ENCODE measurements at places on chromosomes 7 and 10.

GRCh38 chr10:18008986-18009385, 57.3 kb downstream of the SLC39A12 start:
- no peak for DNase-seq

GRCh38 chr10:5523796-5524574, 776 bp upstream of the CALML3 start:
- no peak for DNase-seq

DNA sequence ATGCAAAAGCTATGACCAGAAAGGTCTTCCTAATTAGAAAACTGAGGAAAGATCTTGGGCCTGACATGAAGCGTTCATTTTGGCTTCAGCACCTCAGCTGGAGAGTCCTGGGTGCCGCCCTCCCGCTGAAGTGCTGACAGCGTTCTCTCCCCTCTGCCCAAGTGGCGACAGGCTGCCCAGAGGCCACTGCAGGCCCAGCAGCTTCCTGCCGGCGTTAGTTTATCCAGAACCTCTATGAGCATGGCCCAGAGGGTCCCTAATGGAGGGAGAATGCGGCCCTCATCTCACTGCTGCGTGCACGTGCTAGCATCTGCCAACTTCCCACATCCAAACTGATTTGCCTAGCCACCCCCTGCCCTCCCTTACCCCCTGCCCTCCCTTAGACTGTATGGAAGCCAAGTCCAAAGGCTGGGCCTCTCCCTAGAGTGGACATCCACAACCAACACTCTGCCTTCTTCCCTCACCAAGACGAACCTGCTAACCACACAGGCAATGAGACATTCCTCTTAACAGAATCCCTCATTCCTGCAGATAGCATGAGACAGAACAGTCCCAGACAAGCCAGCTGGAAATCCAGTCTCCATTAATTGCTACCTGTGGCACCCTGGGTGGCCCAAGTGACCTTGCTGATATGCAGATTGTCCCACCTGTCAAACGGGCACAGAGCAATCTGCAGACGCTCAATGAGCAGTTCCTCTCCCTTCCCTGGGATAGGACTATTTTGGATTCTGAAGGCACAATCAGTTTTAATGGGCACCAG, 108.4 kb downstream of the C10orf90 start:
- no peak for DNase-seq

- no peak for DNase-seq
Measured at GRCh38 chr7:51666751-51667150, 350.1 kb upstream of the COBL start.

GRCh38 chr10:118948786-118949185, 80.7 kb upstream of the NANOS1 start:
- DNase-seq, result no peak

GRCh38 chr10:992871-993270, 4.6 kb downstream of the GTPBP4 start:
- no peak for DNase-seq

GRCh38 chr7:101746314-101746713, 71.1 kb upstream of the CUX1 start:
- DNase-seq, result no peak

DNA sequence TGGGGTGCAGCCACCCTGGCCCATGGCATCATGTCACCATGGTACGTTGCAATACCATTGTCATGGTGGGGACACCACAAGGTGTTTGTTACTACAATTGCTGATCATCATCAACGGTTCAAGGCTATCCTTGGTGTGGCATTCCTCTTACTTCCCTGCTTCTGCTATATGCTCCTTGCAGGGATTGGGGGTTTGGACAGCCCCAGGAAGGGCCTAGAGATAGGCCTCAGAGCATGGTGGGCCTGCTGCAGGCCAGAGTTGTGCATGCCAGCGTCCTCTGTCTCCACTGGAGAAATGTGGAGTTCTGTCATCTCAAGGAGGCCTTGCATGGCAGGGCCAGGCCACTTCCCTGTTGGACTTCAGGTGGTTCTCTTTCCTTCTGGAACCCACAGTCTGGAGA, 234.6 kb upstream of the MKI67 start:
- DNase-seq, result no peak

GRCh38 chr7:100085515-100085914, 3.3 kb upstream of the COPS6 start:
- DNase-seq, result no peak

DNA sequence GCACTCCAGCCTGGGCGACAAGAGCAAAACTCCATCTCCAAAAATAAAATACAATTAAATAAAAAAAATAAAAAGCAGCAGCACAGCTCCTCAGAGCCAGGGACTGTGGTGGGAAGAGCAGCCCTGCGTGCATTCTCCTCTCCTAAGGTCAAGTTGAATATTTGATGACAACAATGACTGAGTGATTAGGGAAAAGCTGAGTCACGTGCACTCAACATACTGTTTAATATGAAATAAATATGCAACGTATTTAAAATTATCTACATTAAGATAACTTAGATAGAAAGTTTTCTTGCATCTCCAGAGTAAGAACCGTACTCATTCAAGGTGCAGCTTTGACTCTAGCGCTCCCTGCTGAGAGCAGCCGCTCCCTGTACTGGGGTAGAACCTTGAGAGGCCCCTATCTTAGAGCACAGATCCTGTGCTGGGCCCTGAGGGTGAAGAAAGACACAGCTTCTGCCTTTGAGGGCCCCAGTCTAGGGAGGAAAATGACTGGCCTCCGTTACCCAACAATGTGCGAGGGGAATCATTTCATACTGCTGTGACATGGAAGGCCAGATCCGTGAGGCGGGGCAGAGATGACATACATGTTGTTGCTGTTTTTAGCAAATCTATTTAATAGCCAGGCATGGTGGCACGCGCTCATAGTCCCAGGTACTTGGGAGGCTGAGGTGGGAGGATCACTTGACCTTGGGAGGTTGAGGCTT, 81.1 kb downstream of the SVIL start:
- no peak for DNase-seq

- no peak for DNase-seq
Measured at GRCh38 chr10:74882427-74882826, 56.0 kb downstream of the KAT6B start.

- no peak for DNase-seq
Measured at GRCh38 chr7:1284743-1285458, 52.2 kb downstream of the UNCX start.

DNA sequence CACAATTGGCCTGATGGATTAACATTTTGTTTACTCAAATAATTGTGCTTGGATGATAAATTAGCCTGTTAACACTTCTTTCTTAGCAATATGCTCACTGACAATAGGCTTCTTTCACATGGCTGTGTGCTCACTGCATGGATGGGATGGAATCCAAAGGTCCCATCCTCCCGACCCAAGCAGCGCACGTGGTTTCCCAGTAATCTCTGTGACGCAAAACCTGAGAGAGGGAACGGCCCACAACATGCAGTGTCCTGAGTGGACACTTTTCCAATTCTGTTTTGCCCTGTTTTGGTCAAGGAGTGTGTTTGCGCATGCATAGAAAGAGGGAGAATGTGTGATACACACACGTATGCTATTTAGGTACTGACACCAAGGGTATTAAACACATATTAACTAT, 42.1 kb upstream of the RASGEF1A start:
- DNase-seq, result no peak

DNA sequence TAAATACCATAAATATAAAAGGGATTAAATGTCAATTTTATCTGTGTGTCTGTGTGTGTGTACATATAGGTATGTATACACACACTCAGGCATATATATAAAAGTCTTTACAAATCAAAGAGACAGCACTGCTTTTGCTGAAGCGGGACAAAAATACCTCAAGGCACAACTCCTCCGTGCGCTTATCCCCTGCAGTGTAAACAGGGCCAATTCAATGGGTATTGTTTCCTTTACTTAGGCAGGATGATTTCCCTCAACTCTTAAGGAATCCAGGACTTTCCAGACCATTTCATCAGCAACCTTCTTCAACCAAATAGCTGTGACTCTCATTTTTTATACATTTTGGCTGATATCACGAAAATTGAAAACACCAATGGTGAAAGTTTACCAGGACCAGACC, 227.7 kb downstream of the CRPPA start:
- no peak for DNase-seq

- no peak for DNase-seq
Measured at GRCh38 chr10:5183923-5184322, 1.0 kb downstream of the AKR1C8 start.
